Vagina (tissue), 2 donors: ENCODE measurements at places on chromosomes 1 and 21. TPM values are rescaled to one million over a fixed set of nuclear protein-coding genes. Genes with fewer than 3 reads are reported as not detected.

ANGPTL3 gene
- total RNA-seq: not detected

ASCL5 gene
- not detected for total RNA-seq

DNA sequence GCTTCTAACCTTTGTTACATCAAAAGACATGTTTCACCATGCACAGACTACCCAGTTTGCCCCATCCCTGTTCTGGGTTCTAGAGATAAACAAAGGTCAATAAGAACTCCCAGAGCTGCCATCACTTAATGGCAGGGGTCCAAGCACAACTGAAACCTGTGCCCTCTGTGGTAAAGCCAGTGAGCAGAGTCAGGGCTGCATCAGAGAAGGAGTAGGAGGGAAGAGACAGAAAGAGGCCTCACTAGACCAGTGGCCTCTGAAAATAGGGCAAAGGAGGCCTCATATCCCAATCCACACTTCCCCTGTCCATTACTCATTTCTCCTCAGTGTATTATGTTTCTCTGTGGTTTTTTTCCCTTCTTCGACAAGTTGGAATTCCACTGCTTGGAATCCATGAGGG lies 10.2 kb downstream of the ATP1A2 start:
- no peak overlapping the region for H3K4me3 ChIP-seq
- no peaks in the 10 kb centered on the region for H3K27me3 ChIP-seq
- no peak overlapping the region for H3K27ac ChIP-seq

GBP1 gene
- 17.4 TPM for total RNA-seq

GRCh38 chr1:73736125-73736524 lies 461.9 kb downstream of the LRRIQ3 start:
- no peaks in the 10 kb centered on the region for H3K4me1 ChIP-seq
- no peak for DNase-seq
- no peak overlapping the region for H3K4me3 ChIP-seq
- no peak overlapping the region for H3K27ac ChIP-seq
- no peaks in the 10 kb centered on the region for H3K27me3 ChIP-seq

GRCh38 chr1:189597083-189597482 lies 880.6 kb downstream of the BRINP3 start:
- H3K4me1 ChIP-seq: no peaks in the 10 kb centered on the region
- H3K4me3 ChIP-seq: no peak overlapping the region
- no peak overlapping the region for H3K27ac ChIP-seq
- no peak for DNase-seq

GRCh38 chr1:214934045-214934444 lies 148.5 kb upstream of the KCNK2 start:
- no peak for DNase-seq
- H3K36me3 ChIP-seq: no peaks in the 10 kb centered on the region
- no peaks in the 10 kb centered on the region for H3K4me1 ChIP-seq
- H3K4me3 ChIP-seq: no peak overlapping the region
- H3K27me3 ChIP-seq: no peaks in the 10 kb centered on the region
- H3K27ac ChIP-seq: no peak overlapping the region

GRCh38 chr1:234529950-234530237 lies 50.9 kb upstream of the TARBP1 start:
- no peak overlapping the region for H3K4me3 ChIP-seq
- H3K27me3 ChIP-seq: no peaks in the 10 kb centered on the region
- DNase-seq: no peak
- H3K27ac ChIP-seq: peak overlapping the region; percentile 98
- H3K4me1 ChIP-seq: peaks cover 61% of the 10 kb centered on the region

FGR gene
- total RNA-seq: 18.4 TPM

DNA sequence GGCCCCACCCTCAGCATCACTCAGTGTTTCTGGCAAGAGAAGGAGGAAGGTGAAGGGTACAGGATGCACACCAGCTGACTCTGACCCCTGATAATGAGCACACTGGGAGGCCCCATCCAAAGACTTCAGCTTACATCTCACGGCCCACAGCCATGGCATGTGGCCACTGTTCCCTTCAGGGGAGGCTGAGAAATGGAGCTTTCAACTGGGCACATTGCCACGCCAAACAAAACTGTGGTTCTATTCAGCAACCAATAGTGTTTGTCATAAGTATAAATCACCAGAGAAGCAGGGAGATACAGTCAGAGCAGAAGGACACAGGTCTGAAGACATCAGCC lies 12.7 kb upstream of the TRAF3IP3 start:
- no peak overlapping the region for H3K4me3 ChIP-seq
- DNase-seq: no peak
- H3K36me3 ChIP-seq: no peaks in the 10 kb centered on the region
- H3K27me3 ChIP-seq: no peaks in the 10 kb centered on the region
